Brain microvascular endothelial cell (primary cell): ENCODE measurements at places on chromosomes 1 and 21.

GRCh38 chr1:104125266-104125665 lies 375.6 kb downstream of the AMY1C start:
- DNase-seq, result no peak

GRCh38 chr1:183125279-183125999 lies 60.6 kb upstream of the LAMC2 start:
- no peak for DNase-seq

- DNase-seq, result no peak
These were observed 5.3 kb upstream of the KIF17 start for GRCh38 chr1:20723159-20723536.

DNA sequence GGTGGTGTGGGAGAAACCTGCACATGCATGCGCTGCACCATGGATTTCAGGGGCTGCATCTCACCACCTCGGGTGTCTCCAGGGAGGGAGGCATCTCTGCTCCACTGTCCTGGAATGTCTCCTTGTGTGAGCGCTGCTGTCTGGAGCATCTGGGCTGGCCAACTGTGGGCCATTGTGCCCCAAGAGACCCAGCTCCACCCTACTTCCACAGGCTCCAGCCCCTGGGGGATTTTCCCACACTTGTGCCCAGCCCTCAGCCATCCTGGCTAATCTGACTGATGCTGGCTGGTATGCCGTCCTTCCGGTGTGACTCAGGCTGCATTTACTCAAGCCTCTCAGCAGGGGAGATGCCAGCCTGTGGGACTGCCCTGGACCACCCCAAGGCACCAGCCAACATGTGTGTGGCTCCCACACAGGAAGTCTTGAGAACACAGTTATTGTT lies 62.0 kb downstream of the TRIM11 start:
- DNase-seq, result no peak

GRCh38 chr1:215146240-215146975 lies 63.9 kb downstream of the KCNK2 start:
- DNase-seq, result peak; percentile 37

- DNase-seq, result peak; percentile 2
These were observed 113.7 kb upstream of the SLC35F3 start for GRCh38 chr1:233790662-233791371.

GRCh38 chr1:243686159-243686558 lies 163.9 kb downstream of the AKT3 start:
- DNase-seq, result no peak

- peak; percentile 5 for DNase-seq
These were observed 214.1 kb downstream of the NUF2 start for GRCh38 chr1:163535807-163536206.

DNA sequence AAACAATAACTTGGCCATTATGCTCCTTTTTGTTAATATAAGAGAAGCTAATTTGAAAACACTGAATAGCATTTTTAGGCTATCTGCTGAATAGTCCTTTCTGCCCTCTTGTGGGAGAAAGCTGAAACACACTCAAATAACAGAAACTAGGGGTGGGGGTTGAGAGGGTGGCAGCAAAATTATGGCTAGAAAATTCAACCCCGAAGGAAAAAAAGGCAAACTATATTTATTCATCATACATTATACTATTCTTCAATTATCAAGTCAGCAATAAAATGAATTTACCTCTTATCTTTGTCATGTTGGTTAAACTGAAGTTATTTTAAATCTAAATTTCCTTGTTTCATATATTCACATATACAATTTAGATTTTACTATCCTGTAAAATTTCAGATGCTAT lies 255.9 kb downstream of the FAF1 start:
- DNase-seq, result peak; percentile 14

DNA sequence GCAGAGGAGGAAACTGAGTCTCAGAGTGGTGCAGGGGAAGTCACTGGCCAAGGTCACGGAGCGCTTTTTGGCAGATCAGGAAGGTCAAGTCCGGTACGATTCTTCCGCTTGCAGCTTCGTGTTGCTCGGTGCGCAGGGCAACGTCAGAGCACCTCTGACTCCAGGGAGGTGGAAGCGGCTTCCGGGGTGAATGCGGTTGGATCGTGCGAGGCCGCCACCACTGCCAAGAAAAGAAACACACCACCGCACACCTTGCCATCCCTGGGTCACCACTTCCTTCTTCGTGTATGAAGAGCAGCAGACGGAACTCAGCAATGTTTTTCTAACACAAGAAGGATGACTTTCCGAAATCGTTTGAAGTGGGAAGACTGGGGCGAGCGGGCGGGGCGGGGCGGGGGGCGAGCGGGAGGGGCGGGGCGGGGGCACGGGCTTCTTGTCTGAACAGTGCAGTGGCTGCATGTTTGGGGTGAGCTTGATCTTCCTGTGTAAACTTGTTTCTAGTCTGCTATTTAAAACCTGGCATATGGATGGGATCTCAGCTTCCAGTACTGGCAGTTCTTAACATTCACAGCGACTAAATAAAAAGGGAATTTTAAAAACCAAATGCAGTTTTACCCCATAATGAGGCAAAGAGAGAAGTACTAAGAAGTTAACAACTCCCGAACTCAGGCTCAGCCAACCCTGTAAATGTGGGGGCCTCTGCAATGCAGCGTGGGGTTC lies 300.0 kb downstream of the RRAGC start:
- DNase-seq, result no peak

- no peak for DNase-seq
These were observed 9.8 kb upstream of the ZSWIM5 start for GRCh38 chr1:45216200-45216541.

DNA sequence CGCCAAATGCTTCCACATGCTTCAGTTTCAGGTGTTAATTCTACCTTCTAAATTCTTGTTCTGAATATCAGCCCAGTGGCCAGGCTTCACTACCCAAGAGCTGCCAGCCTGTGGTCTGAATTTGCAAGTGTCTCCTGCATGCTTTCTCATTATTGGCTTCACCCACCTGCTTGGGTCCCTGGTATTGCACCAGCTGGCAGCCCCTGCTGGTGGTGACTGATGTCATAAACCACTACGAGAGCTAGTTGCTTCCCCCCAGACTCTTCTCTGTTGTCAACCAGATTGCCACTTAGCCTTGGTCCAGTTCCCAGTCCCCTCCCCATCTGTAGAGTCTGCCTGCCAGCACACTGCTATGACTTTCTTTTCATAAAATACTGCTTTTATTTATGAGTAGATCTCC lies 197.7 kb upstream of the DUSP10 start:
- no peak for DNase-seq

GRCh38 chr1:194485432-194485831 lies 1299.0 kb upstream of the B3GALT2 start:
- DNase-seq, result no peak

- no peak for DNase-seq
These were observed 47.8 kb upstream of the PCBP3 start for GRCh38 chr21:45595574-45596295.

- peak; percentile 47 for DNase-seq
These were observed 880 bp downstream of the PRPF38B start for GRCh38 chr1:108692724-108693655.

- DNase-seq, result no peak
These were observed 138.4 kb upstream of the LHX8 start for GRCh38 chr1:74995821-74996220.

DNA sequence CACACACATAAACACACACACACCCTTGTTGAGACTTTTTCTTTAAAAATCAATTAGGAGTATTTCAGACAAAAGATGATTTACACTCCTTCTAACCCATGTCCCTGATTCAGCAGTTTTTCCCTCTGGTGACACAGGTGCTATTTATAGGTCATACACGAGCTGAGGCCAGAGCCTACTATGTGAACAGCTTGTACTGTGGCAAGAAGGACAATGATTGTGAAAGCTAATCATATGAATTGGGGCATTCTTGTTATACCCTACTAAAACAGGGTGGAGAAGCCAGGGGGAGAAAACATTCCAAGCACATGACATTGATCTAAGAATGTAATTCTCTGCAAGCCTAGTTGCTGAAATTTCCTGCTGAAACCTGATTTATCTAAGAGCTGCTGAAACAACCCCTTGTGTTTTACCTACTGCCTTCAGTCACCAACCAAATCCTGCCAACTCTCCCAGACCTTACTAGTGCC lies 60.3 kb downstream of the XCL1 start:
- DNase-seq, result peak; percentile 41

DNA sequence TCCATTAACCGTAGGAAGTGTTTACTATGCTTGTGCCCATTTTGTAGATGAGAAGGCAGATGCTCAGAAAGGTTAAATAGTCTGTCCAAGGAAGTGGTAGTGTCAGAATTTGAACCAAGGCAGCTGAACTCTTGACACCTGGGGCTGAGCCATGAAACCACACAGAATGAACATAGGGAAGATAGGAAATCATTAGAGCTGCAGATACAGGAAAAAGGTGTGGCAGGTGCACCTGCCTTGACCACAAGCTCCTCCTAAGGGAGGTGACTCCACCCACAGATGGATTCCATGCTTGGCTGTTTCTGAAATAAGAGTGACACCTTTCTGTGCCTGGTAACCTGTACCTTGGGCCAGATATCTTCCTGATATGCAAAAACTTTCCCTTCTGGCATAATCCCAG lies 69.9 kb upstream of the IGSF21 start:
- no peak for DNase-seq

DNA sequence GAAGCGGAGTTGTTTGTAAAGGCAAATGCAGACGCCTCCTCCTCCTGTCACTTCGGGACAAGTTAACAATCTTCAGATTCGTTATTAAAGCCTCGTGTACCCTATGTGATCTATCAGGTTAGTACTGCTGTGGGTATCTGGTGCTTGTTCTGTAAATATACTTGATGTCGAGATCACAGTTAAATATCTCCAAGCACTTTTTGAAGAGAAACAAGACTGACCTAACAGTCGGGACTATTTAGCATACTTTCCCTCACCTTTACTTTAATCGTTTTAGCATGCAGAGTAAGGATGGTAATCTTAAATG lies 710 bp downstream of the KLHL20 start:
- no peak for DNase-seq

DNA sequence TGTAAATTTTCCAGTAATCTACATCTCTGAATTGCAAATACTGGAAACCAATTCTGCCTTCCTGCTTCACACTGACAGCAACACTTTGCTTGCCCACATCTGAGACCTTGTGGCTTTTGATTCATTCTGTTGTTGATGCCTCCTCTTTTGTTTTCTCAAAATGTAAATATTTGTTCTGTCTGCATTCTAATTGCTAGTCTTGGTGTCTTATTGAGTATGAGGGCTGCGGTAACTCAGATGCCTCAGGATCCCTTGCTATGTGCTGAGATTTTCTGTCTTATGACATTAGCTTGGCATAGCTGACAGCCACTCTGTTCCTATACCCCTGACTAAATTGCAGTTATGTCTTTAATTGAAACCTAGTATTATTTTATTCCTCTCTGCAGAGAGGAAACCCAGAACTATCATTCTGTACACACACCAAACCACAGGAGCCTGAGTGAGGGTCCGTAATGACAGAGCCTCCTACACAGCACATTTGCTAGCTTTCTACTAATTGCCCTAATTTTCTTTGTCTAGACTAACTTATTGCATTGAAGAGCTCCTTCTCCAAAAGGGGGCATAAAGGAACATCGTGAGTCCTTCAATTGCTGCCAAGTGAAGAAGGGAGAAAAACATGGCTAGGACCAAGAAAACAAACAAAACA lies 72.1 kb downstream of the GREM2 start:
- no peak for DNase-seq

DNA sequence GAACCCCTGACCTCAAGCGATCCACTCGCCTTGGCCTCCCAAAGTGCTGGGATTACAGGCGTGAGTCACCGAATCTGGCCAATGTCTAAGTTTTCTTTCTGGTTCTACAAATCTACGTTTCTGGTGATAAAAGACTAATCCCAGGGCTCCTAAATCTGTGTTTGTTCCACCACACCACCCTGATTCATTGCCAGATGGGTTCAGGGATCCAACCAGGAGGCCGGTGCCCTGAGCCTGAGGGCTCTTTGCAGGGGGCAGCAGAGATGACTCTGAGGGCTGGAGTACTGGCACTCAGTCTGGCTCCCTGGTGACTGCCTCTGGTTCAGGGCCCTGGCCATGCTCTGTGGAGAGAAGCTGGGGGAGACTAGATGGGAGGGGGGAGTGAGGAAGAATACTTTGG lies 10.5 kb upstream of the OPRD1 start:
- DNase-seq, result no peak

GRCh38 chr1:30806381-30807317 lies 49.1 kb upstream of the LAPTM5 start:
- DNase-seq, result no peak

DNA sequence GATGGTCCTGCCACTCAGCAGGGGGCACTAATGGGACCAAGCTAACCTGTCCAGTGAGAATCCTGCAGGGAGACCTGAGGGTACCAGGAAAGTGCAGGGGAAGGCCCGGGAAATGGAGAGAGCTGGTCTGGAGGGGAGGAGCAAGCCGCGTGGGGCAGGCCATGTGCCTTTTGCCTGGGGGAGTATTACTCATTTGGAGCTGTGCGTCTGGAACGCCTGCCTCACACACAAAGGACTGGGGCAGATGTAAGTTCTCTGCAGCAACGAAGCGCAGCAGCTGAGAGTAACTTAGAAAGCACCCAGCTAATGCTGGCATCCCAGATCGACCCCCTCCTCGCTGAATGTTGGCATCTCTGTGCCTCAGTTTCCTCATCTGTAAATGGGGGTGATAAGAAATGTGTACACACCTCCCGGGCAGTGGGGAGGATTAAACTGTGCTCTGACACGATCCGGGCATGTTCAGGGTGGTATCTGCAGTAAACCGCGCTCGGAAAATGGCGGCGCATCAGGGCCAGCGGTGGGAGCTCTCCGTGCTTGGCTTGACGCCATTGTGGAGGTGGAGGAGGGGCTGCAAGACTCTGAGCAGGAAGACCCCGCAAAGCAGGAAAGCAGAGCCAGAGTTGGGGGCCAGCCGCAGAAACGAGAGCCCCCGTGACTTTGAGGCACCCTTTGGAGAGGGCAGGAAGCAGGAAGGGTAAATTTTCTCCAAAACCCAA lies 212.5 kb downstream of the NPHP4 start:
- DNase-seq, result no peak

DNA sequence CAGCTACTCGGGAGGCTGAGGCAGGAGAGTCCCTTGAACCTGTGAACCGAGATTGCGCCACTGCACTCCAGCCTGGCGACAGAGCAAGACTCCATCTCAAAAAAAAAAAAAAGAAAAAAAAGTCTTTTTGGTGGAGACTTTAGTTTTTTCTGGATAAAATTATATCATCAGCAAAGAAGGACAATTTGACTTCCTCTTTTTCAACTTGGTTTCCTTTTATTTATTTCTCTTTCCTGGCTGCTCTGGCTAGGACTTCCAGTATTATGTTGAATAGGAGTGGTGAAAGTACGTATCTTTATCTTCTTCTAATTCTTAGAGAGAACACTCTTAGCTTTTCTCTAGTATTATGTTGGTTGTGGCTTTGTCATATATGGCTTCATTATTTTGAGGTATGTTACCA lies 130.8 kb downstream of the PCBP3 start:
- DNase-seq, result no peak
